Left ventricle myocardium inferior (tissue), 1 donor: ENCODE measurements at places on chromosomes 6 and 20.
A peak's percentile ranks its signal among the peaks of the same experiment; 100 is the strongest.

DNA sequence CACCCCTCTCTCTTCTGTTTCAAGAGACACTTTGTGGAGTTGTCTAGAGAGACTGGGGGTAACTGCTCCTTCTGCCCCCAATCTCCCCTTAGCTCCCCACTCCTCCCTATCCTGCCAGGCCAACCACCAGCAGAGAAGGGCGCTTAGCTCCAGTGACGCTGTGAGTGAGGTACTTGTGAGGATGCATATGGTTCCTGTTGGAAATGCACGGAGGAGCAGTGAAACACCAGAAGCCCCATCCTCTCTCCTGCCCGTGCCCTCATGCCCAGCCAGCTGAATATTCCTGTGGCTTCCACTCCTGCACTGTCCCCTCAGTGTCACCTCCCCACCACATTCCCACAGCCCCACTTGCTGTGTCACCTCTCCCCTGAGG is 11.9 kb downstream of the NT5E start:
- DNase-seq, result no peak

DNA sequence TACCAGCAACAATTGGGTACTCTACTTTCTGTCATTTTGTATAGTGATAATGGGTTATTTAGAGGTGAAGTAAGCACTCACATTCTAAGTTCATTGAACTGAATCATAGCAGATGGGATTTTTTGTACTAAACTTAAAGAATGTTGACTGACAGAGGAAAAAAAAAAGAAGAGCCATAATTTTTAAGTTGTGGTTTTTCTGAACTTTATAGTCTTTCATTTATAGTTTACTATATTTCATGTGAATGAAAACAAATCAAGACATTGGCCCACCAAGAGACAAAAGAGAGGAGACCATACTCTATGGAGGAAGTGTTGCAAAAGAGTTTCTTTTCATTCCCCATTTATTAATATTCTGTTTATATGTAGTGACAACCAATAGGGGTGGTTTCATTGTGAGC is 685.7 kb downstream of the BCKDHB start:
- no peak for DNase-seq

- DNase-seq, result peak; percentile 71
These were observed 89.4 kb downstream of the GRM4 start for GRCh38 chr6:34056305-34057108.

GRCh38 chr6:30814146-30815040 is 69.9 kb upstream of the DDR1 start:
- no peak for DNase-seq

DNA sequence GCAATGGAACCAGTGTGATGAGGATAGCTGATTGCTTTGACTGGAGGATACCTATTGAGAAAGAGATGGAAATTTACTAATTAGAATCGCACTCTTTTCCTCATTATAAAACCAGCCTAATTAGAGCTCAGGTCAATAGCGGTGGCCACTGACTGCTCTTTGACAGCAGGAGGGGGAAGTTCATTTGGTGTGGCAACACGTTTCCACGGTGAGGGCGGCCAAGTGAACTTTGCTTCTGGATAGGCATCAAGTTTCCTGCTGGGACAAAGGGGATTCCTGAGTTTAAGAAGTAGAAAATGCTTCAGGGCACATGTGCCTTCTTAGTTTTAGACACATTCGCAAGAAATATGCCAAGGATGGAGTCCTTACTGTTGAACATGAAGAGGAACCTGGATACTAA is 145.3 kb upstream of the NRN1 start:
- DNase-seq, result no peak

- DNase-seq, result no peak
These were observed 18.2 kb upstream of the TAGAP start for GRCh38 chr6:159062976-159063375.

DNA sequence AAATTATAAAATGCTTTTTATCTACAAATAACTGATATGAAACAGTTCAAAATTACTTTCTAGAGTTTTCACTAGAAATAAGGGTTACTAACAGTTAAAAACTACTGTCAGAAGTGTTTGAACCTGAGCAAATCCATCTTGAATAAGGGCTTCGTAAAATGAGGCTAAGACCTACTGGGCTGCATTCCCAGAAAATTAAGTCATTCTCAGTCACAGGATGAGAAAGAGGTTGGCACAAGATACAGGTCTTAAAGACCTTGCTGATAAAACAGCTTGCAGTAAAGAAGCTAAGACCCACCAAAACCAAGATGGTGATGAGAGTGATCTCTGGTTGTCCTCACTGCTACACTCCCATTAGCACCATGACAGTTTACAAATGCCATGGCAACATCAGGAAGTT is 93.7 kb downstream of the PLG start:
- DNase-seq, result no peak

GRCh38 chr6:125183391-125183790 is 29.8 kb downstream of the TPD52L1 start:
- no peak for DNase-seq
